Iris pigment epithelial cell (primary cell): ENCODE measurements at places on chromosomes 1 and 21.

DNA sequence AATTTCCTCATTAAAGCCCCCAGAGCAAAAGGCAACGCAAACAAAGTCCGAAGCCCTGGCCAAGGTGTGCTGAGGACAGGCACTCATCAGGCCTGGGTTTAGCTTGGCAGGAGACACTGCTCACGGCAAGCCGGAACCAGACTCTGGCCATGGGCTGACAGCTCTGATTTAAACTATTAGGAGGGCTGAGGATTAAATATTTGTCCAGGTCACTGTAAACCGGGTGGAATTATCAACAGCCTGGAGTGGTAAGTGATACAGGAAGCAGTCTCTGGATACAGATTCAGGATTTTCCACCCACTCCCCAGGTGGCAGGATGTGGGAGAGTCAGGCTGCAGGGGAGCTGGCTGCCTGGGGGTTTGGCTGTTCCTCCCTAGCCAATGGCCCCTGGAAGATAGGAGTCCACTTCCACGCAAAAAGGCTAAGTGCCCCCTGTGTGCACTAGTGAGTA lies 42.4 kb downstream of the SLC66A1 start:
- no peak for DNase-seq

DNA sequence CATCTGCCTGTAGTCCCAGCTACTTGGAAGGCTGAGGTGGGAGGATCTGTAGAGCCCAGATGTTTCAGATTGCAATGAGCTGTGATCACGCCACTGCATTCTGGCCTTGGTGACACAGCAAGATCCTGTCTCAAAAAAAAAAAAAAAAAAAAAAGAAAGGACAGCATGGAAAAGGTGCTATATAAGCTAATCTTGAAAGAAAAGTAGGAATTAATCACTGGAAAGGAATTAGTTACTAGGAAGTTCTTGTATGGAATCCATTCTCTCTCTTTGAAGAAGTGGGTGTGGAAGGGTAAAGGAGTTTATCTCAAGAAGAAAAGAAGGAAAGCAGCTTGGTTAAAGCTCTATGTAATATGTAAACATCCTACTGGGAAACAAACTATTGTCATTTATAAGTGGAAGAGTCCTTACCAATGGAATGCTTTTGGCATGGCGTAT lies 339.2 kb downstream of the DPYD start:
- peak; percentile 20 for DNase-seq

DNA sequence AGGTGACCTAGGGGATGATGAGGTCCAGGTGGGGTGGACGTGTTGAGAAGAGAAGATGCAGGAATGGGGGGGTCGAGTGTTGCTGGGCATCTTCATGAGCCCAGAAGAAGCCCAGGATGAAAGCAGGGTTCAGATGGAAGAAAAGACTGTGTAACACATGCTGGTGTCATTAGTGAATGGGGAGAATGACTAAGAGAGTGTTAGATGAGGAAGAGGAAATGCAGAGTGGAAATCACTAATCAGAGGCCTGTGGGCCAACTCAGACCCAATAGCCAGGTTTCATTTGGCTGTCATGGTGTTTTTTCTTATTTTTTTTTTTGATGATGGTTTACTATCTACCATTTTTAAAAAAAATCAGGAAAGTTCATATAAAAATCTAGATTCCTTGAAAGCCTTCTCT lies 180.8 kb upstream of the CAMK1G start:
- DNase-seq, result no peak

- DNase-seq, result peak; percentile 85
Measured at GRCh38 chr1:167808104-167808503, 86.3 kb downstream of the MPZL1 start.

GRCh38 chr21:34514576-34515115 lies 2.6 kb upstream of the KCNE1 start:
- no peak for DNase-seq

GRCh38 chr1:44377925-44378784 lies 23.1 kb upstream of the ERI3 start:
- peak; percentile 50 for DNase-seq

- DNase-seq, result no peak
Measured at GRCh38 chr1:116405241-116406135, 32.4 kb downstream of the ATP1A1 start.

DNA sequence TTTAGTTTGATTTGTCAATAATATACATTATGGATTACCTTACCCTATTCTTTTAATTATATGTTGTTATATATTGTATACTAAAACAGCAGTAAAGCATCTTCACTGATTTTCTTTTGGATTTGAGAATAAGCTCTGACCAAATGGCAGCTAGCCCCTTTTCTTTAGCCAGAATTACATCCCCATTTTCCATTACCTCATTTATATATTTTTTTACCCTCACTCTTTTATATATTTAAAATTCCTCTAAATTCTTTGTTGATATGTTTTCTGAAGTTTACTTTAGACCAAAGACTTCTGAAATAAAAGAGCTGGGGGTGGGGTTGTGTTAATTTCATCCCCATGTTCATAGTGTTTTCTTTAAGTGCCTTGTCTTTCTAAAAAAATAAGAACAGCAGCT lies 24.6 kb downstream of the ANGPTL1 start:
- no peak for DNase-seq

DNA sequence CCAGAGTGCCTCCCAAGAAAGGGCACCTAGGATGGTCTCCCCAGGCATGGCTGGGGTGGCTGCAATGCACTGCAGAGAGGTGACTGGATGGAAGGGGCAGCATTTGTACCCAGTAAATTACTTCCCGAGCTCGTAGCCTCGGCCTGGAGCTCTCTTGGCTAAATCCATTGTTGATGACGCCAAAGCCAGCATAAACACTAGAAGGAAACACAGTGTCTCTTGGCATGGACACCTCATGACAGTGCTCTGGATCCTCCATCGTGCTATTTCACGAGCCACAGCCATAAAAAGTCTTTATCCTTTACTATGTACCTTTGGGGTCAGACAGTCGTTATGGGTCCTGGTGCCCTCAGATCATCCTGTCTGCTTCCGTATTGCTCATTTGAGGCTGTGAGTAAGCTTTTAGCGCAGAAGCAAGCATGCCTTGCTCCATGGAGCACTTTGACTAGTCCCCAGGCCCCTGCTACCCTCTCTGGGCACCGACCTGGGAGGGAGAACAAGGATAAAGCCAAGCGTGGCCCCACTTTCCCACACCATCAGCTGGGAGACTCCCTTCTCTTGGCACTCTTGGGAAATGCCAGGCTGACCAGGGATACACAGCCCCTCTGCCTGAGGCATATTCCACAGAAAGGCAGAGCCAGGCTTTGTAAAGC lies 10.3 kb upstream of the PRELP start:
- DNase-seq, result no peak

DNA sequence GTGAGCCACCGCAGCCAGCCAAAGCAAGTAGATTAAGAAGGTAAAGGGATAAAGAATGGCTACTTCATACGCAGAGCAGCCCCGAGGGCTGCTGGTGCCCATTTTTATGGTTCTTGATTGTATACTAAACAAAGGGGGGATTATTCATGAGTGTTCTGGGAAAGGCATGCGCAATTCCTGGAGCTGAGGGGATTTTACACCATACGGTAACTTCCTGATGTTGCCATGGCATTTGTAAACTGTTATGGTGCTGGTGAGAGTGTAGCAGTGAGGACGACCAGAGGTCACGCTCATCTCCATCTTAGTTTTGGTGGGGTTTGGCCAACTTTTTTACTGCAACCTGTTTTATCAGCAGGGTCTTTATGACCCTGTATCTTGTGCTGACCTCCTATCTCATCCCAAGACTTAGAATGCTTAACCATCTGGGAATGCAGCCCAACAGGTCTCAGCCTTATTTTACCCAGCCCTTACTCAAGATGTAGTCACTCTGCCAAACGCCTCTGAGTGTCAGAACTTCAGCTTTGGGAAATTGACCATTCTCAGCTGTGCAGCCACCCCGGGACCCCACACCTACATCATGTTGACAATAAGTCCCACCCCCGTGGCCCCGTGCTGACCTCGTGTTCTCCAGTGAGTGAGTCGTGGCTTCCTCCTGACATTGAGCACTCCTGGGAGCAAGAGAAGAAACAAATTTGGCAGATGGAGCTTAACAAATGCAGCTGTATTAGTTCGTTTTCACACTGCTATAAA lies 149.4 kb upstream of the COL6A1 start:
- peak; percentile 44 for DNase-seq

DNA sequence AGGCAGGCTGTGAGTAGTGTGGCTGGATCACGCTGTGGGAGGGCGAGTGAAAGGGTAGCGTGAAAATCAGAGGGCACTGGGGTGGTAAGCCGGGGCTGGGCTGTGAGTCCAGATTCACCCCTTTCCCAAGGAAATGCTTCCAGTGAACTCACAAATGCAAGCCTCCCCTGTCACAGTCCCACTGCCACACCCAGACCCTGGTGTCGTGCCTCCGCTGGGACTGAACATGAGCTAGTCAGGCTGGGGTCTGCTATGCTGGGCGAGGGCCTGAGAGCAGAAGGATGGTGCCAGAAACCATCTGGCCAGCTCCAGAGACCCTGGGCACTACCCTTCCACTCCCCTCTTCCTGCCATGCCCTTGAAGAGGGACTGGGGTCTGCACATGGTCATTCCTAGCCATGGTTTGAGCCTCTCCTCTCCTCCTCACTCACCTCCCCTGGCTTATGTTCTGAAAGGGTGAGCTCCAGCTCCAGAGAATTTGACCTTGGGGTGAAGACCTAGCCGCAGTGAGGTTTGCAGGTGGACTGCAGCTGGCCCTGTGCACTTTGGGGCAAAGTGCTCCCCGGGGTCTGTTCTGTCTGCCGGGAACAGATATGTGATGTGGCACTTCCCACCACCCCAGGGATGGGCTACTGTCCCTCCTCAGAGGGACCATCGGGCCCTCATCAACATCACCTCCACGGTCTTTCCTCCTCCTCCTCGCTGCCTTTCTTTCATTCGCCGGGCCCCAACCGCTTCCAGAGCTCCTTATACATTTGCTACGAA lies 365.6 kb downstream of the RPS6KC1 start:
- DNase-seq, result no peak

DNA sequence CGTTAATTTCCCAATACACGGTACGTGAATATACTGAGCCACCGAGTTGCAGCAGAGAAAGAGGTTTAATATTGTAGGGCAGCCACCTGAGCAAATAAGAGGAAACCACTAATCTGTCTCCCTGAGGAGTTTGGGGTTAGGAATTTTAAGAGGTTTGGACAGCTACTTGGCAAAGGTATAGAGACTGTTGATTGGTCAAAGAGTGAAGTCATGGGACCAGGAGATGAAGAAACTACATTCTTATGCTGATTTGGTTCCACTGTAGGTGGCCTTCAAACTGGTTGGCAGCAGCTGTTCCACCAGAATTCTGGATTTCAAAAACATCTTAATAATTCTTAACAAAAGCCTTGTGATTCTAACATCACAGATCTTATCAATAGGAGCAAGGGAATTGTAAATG lies 485.4 kb upstream of the PRMT6 start:
- peak; percentile 3 for DNase-seq

GRCh38 chr1:40980068-40980452 lies 564 bp downstream of the CTPS1 start:
- no peak for DNase-seq

DNA sequence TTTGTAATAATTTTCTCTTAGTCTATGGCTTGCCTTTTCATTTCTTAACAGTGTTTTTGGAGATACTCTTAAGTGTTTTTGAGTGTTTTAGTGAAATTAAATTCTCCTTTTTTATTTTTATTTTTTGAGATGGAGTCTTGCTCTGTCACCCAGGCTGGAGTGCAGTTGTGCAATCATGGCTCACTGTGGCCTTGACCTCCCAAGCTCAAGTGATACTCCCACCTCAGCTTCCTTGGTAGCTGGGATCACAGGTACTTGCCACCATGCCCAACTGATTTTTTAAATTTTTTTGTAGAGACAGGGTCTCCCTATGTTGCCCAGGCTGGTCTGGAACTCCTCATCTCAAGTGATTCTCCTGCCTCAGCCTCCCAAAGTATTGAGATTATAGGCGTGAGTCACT lies 240.3 kb downstream of the PLPP3 start:
- no peak for DNase-seq

- peak; percentile 50 for DNase-seq
Measured at GRCh38 chr1:53327182-53327913, 522 bp downstream of the LRP8 start.

GRCh38 chr1:47388891-47389238 lies 27.2 kb upstream of the FOXE3 start:
- peak; percentile 71 for DNase-seq

GRCh38 chr21:33432496-33432895 lies 29.3 kb downstream of the IFNGR2 start:
- DNase-seq, result no peak

DNA sequence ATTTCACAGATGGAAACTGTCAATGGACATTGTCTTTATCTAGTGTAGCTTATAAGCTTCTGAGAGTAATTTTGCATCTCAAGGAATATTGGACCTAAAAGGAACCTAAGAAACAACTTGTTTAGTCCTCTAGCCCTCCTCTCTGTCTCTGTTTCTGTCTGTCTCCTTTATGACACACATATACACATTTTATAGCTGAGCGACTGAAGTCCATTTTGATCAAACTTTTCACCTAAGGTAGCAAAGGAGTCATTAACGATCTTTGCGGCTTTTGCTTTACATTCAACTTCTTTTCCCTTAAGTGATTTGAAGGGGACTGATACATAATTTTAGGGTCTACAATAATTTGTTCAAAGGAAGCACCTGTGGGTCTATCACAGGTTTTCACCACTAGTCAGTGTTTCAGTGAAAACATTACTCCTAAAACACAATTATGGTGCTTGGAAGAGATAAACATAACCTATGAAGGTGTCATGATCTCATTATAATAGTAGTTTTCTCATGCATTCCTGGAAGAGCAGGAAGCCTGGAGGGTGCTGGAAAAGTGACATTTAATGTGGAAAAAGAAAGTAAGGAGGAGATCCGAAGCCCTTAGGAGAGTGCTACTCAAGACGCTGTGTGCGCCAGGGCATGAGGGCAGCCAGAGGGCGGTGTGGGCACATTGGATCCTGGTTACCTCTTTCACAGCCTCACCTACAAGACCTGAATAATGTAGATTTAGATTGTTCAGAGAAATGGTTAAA lies 248.6 kb downstream of the DNM3 start:
- DNase-seq, result peak; percentile 69

GRCh38 chr1:196071447-196071846 lies 536.8 kb downstream of the KCNT2 start:
- no peak for DNase-seq

- no peak for DNase-seq
Measured at GRCh38 chr1:42914092-42914627, 44.5 kb downstream of the SLC2A1 start.

GRCh38 chr1:16326833-16327404 lies 25.4 kb downstream of the FBXO42 start:
- no peak for DNase-seq

DNA sequence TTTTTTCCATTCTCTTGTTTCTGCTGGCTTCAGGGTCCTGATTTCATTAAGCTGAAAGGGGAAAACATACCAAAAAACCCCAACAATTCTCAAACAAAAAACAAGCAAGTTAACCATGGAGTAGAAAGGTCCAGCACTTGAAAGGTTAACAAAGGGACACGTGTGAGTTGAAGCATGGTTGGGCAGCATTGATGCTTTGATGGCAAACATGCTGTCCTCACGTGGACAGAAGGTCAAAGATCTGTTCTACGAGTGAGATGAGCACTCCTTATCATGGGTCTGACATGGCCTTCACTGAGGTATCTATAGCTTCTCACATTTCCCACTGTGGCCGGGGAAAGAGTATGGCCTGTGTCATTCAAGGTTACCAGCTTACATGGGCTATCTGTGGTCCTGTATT lies 394.9 kb downstream of the HHAT start:
- no peak for DNase-seq

- DNase-seq, result no peak
Measured at GRCh38 chr1:226646026-226646869, 92.8 kb downstream of the ITPKB start.
